GM20000 (cell line): ENCODE measurements at places on chromosomes 7 and 10.

GRCh38 chr10:52322936-52323335 is 8.9 kb downstream of the DKK1 start:
- no peak for DNase-seq

- no peak for DNase-seq
These were observed 35.8 kb downstream of the GPER1 start for GRCh38 chr7:1123715-1124114.

DNA sequence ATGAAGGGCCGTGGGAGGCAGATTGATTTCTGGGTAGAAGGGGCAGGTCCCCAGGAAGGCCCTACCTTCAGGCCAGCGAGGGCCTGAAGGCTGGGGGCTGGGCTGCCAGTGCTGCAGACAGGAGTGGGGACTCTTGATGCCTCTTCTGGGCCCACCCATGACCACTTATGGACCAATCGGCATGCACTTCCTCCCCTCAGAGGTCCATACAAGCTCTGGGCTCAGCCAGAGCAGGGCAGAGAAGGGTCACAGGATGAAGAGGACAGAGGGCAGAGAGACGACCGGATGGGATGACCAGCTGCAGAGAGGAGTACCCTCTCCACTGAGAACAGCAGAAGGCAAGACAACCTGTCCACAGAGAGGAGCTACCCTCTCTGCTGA is 120.1 kb downstream of the DYNC2I1 start:
- peak; percentile 55 for DNase-seq

DNA sequence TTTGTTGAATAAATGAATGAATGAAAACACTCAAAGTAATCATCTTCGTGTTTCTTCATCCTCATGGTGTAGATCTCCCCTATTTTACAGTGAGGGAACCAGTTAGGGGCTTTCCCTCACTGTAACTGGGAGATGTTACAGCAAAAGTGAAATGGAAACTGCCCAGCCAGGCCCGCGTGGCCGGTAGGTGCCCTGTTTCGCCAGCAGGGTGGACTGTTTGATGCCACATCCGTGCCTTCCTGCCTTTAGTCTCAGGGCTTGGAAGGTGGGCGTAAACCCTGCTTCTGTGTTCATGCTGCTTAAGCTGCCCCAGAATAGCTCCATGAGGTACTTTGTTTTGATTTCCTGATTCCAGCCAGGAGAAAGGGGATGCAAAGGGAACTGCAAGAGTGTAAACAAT is 268.8 kb downstream of the PLXNA4 start:
- DNase-seq = no peak

DNA sequence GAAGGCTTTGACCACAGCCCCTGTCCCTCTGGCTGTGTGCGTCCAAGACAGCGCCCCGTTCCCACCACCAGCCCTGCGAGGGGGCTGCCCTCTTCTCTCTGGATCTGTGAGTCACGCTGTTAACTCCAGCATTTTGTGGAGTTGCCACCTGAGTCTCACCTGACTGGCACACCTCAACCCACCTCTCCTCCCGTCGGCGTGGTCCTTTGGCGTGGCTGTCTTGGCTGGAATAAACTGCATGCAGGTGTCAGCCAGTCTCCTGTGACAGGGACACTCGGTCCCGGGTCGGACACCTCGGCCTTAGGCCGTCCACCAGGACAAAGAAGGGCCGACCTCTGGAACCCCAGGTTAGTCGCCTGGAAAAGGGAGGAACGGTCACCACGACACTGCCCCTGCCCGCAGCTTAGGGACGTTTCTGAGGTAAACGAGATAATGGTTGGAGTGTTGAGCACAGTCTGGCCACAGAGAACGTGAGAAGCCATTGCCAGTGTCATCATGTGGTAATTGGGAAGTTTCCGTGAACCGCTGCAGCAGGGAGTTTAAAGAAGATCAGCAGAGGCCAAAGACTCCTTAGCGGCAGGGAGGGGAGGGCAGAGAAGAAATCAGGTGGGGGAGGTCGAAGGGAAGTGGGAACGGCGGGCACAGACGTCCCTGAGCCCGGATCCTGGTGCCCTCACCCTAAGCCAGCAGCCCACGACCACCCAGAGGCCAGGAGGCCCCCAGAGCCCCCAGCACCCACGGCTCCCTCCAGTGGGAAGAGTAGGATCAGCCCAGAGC is 73.6 kb upstream of the FAM20C start:
- DNase-seq = no peak

DNA sequence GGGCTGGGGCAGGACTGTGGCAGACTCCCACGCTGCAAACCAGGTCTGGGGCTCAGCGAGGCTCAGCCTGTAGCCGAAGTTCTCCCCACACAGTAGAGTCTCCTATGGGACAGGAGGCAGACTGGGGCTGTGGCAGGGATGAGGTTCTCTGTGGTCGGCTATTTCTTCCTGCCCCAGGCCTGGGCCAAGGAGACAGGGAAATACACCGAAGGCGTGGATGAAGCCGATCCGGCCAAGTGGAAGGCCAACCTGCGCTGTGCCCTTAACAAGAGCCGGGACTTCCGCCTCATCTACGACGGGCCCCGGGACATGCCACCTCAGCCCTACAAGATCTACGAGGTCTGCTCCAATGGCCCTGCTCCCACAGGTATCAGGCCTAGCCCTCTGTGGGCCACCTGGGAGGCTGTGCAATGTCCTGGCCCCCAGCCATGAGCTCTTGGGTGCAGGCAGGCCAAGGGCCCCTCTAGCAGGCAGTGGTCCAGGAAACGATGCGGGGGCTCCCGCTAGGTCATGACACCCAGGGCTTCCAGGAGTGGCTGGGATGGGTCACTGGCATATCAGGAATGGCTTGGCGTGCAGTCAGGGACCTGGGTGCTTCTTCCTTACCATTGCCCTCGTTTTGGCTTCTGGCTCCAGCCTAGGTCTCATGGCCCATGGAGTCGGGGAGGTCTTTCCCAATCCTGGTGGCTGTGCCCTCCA is 8.1 kb downstream of the IRF5 start:
- DNase-seq = peak; percentile 2

DNA sequence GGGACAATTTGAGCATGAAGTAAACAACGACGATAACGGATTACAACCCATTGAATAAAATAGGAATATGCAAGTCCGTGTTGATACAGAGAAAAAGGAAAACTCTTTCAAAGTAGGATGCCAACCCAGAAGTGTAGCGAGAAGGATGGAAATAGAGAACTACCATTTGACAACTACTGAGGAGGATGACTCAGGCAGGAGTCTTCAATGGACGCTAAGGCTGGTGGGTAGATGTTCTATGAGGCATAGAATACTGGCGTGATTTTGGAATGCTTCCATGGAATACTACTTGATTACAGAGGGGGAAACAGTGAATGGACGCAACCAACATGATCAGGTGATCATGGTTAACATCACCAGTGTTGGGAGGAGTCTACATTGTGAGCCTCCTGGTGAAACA is 828 bp upstream of the CFAP70 start:
- no peak for DNase-seq

DNA sequence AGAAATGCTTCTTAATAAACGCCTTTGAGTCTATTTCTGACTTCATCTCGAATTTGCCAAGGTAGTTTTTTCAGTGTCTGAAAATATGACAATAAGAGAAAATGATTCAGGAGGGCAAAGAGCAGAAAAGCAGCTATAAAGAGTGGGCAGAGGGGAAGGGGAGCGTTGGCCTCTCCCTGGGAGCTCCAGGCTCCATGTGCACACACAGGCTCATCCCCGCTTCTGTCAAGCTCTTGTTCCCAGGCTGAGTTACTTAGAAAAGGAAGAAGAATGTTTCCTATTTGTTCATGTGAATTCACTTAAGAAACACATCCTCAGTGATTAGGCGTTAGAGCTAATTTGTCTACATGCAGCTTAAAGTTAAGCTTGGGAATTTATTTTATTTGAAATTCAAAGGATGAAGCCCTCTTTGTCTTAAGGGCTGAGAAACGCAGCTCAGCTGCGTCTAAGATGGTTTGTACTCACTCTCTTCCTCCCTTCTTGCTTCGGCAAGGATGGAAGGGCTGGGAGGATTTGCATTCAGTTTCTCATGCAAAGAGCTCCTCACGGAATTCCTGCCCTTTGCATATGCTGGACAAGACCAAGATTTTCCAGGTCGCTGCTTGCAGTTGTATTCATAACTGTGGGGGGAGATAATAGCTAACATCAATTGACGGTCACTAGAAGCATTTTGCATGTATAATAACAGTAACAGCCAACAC is 29.0 kb upstream of the ATXN7L1 start:
- DNase-seq = no peak

DNA sequence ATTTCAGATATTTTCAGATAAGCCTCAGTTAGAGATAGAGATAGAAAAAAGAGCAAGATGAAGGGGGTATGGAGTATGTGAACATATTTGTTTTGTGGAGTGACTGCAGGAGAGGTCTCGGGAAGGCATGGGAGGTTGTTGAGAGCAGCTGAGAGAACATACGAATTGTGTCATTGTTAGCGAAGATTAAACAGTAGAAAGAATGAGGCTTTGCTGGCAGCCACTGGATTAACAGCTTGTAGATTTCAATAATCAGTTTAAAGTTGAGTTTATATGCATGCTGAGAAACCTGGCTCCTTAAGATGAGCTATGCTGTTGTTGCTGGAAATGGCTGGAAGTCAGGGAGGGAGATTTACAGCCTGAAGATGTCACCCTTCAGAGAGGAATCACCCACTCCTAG is 100.9 kb upstream of the SORCS3 start:
- no peak for DNase-seq

DNA sequence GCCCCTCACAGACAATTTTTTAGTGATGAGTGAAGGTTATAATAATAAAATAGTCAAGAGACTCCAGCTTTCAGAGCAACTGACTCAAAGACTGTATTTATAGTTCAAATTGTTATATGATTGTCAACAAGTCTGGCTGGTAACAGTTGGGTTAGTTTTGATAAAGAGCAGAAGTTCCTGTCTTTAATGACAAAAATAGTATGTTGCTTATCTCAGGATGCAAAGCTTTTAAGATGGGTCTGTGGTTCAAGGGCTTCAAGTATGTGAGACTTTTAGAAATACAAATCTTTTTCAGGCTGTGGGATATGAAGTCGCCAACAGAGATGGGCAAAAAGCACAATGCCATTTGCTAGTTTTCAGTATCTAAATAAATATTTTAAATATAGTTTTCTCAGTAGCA is 118.4 kb downstream of the ABCA13 start:
- no peak for DNase-seq

- DNase-seq = no peak
These were observed 2.8 kb upstream of the ABRAXAS2 start for GRCh38 chr10:124798781-124799180.

GRCh38 chr7:70599446-70600190 is 532.3 kb upstream of the GALNT17 start:
- no peak for DNase-seq

- DNase-seq = no peak
These were observed 138.7 kb downstream of the ZNF365 start for GRCh38 chr10:62512732-62513475.

DNA sequence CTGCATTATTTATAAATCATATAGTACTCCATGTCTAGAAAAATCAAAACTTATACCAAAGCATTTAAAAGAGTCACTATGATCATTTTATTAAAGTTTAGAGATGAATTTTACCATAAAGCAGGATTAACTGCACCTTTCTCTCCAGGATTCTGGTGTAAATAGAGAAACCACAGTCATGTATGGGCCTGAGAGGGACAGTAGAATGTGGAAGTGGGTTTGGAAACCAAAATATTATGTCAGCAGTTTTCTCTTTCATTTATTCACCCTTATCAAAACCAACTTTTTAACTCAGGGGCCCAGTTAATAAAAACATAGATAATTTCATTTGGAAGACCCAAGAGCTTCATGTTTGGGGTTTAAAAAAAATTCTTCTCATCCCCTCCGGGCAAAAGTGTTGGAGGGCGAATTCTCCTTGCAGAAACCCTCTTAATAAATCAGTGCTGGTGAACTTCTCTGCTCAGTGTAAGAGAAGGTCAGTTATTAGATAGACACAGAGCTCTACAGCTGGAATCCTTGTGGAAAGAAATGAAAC is 266.2 kb downstream of the CREB5 start:
- DNase-seq = no peak

DNA sequence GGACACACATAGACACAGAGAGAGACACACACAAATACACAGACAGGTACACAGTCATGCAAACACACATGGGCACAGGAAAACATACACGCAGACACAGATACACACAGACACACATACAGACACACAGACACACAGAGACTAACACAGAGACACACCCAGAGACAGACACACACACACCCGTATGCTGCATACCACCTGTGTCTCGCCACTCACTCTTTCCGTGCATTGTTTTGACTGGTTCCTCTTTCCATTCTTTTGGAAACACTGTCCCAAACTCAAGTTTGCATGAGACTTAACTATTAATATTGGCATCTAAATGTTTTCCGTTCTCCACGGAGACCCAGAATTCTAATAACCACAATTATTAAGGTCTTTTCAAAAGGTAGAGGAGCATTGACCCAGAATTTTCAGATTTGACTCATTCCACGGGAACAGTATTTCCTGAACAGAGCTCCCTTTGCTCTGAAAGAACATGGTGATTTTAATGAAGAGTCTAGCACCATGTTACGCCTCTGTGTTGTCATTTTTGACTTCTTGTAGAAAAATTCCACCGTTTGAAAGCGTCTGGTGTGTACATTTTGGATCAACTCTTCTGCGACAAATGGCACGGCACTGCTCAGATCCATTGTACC is 141.2 kb upstream of the RNF32 start:
- DNase-seq = no peak

DNA sequence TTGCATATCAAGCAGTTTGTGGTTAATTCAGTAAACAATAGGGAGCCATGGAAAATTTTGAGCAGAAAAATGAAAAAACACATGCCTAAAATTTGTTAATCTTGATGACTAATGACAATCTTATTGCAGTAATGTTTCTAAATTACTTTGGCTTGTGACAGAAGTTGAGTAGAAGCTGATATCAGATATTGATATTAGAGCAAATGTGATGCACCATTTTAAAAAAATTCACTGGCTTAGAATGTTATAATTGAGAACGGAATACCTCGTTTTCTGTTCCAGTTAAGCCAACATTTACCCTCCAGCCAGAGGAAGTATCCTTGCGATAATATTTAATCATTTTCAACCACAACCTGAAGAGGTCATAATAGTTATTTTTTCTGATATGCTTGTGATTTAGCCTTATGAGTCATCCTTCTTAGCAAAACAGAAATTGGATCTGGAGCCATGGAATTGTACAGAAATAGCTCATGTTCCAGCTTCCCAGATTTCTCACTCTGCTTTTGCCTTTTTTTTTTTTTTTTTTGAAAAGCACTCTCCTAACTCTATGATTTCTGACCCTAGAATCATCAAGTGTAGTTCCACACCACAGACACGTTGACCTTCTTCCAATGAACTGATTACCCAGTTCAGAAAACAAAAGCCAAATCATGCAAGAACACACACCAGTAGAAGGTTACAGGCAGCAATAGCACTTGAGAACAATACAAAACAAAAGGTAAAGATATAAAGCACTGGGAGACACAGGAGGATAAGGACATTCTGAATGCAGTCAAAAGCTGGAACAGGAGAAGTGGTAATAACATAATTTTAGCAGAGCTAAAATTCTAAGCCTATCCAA is 96.8 kb upstream of the PHYHIPL start:
- DNase-seq = no peak

GRCh38 chr7:80588591-80588990 is 49.9 kb upstream of the CD36 start:
- DNase-seq = no peak
